CD4-positive, alpha-beta T cell (primary cell): ENCODE measurements at places on chromosomes 12 and 14. TPM values are rescaled to one million over a fixed set of nuclear protein-coding genes. Genes with fewer than 3 reads are reported as not detected.

ESPL1 gene
- 0.20 TPM for total RNA-seq

IQSEC3 gene
- total RNA-seq, result 0.19 TPM

IKZF4 gene
- total RNA-seq, result 2.5 TPM

ADAM21 gene
- total RNA-seq, result not detected

C14orf93 gene
- 8.4 TPM for total RNA-seq

OR6C74 gene
- not detected for total RNA-seq

PTGER2 gene
- 4.8 TPM for total RNA-seq

DNA sequence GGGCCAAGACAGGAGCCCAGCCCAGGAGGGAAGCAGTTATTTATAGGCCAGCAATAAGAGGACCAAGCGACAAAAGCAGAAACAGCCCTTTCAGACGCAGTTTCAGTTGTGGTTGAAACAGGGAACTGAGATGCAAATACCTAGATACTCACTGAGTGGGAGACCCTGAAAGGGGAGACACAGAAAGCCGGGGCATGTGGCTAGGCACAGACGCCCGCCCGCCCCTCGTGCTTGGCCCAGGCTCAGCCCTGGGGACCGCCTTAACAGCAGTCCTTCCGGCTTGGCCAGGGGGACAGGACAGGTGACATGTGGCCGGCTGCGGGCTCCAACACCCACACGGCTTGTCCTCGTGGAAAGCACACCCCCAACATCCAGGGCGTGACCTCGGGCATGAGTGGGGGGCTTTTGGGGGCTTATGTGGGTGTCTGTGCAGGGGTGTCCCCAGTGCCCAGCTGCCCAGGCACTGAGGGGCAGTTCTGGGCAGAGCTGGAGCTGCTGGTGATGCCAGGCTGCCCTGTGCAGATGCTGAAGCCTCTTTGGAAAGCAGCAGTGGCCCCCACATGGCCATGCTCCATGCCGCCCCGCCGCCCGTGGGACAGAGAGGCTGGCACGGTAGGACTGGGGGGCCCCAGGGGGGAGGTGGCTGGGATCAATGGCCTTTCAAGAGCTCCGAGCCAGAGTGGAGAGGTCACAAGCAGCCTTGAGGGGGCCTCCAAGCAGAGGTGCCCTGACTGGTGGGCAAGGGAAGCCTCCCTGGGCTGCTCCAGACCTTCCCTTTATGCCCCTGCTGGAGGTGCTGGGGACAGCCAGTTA lies 2.1 kb downstream of the PLD4 start:
- no peaks in the 10 kb centered on the region for H3K36me3 ChIP-seq
- no peak overlapping the region for H3K27ac ChIP-seq
- H3K4me1 ChIP-seq, result peaks cover 6% of the 10 kb centered on the region
- H3K27me3 ChIP-seq, result no peaks in the 10 kb centered on the region
- no peak for DNase-seq
- H3K4me3 ChIP-seq, result no peak overlapping the region

GRCh38 chr12:51048661-51049251 lies 629 bp downstream of the LETMD1 start:
- H3K4me1 ChIP-seq, result peaks cover 25% of the 10 kb centered on the region
- peak overlapping the region; percentile 91 for H3K4me3 ChIP-seq
- no peaks in the 10 kb centered on the region for H3K27me3 ChIP-seq
- H3K36me3 ChIP-seq, result peaks cover 19% of the 10 kb centered on the region

DNA sequence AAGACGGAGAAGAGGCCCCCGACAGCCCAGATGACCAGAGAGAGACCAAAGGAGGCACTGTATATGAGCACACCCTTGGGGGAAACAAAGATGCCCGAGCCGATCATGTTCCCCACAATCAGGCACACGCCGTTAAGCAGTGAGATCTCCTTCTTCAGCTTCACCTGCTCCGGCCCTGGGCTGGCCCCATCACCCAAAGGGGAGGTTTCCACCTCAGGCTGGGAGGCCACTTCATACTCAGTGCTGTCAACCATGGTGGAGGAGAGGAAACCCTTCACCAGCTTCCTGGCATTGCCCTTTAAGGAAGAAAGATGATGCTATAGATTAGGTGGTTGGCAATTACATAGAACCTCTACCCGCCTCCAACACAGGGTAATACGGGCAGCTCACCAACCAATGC lies 2.1 kb downstream of the SLC7A7 start:
- peaks cover 10% of the 10 kb centered on the region for H3K4me1 ChIP-seq
- no peak for DNase-seq
- H3K4me3 ChIP-seq, result no peak overlapping the region
- no peak overlapping the region for H3K27ac ChIP-seq
- no peaks in the 10 kb centered on the region for H3K36me3 ChIP-seq

DNA sequence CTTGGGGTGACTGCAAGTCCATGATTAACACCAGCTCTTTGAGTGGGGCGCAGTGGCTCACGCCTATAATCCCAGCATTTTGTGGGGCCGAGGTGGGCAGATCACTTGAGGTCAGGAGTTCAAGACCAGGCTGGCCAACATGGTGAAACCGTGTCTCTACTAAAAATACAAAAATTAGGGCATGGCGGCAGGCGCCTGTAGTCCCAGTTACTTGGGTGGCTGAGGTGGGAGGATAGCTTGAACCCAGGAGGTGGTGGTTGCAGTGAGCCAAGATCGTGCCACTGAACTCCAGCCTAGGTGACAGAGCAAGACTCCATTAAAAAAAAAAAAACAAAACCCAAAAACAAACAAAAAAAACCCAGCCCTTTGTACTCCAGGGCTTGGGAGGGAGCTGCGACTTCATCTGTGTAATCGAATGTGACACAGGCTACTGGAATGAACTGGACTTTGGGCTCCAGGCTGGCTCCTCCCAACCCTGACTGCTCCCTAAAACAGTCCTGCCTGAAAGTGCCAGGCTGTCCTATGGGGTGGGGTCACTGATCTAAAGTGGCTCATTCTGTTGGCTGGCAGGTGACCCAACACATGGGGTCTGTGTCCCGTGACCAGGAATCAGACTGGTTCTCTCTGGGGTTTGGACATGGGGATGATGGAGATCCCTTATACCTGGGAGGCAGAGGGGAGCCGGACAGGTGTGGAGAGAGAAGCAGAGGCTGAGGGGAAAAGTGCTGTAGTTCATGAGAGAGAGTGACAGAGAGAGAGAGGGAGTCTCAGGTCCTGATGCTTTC lies 9.3 kb upstream of the C12orf43 start:
- H3K4me1 ChIP-seq, result no peaks in the 10 kb centered on the region
- peaks cover 43% of the 10 kb centered on the region for H3K36me3 ChIP-seq
- no peak overlapping the region for H3K27ac ChIP-seq
- DNase-seq, result no peak
- H3K4me3 ChIP-seq, result no peak overlapping the region

- no peaks in the 10 kb centered on the region for H3K4me1 ChIP-seq
- no peak for DNase-seq
- no peaks in the 10 kb centered on the region for H3K36me3 ChIP-seq
- no peak overlapping the region for H3K4me3 ChIP-seq
- H3K27me3 ChIP-seq, result no peaks in the 10 kb centered on the region
Observed at GRCh38 chr12:19901841-19902240, 462.5 kb downstream of the AEBP2 start.

- H3K4me3 ChIP-seq, result no peak within 1 kb of the TSS
- peaks cover 18% of the 10 kb centered on the region for H3K4me1 ChIP-seq
- peaks cover 72% of the 10 kb centered on the region for H3K27me3 ChIP-seq
- DNase-seq, result no peak
Observed at GRCh38 chr14:73237219-73237785, at the start of gene PAPLN. PAPLN (plus strand) TSS chr14:73237506; CDS start chr14:73239779, 2,273 bp downstream.

GRCh38 chr12:124868252-124869058 lies 4.8 kb upstream of the SCARB1 start:
- H3K4me3 ChIP-seq, result no peak overlapping the region
- H3K36me3 ChIP-seq, result no peaks in the 10 kb centered on the region
- no peaks in the 10 kb centered on the region for H3K27me3 ChIP-seq
- DNase-seq, result no peak

- peaks cover 15% of the 10 kb centered on the region for H3K4me1 ChIP-seq
- no peak overlapping the region for H3K27ac ChIP-seq
- no peak for DNase-seq
- peaks cover 32% of the 10 kb centered on the region for H3K27me3 ChIP-seq
- no peak overlapping the region for H3K4me3 ChIP-seq
- H3K36me3 ChIP-seq, result no peaks in the 10 kb centered on the region
Observed at GRCh38 chr12:130711756-130712155, 4.3 kb downstream of the RIMBP2 start.

- no peak overlapping the region for H3K4me3 ChIP-seq
- H3K36me3 ChIP-seq, result no peaks in the 10 kb centered on the region
- DNase-seq, result no peak
- no peaks in the 10 kb centered on the region for H3K4me1 ChIP-seq
- H3K27me3 ChIP-seq, result no peaks in the 10 kb centered on the region
- H3K27ac ChIP-seq, result no peak overlapping the region
Observed at GRCh38 chr12:80553316-80553715, 109.3 kb downstream of the PTPRQ start.

DNA sequence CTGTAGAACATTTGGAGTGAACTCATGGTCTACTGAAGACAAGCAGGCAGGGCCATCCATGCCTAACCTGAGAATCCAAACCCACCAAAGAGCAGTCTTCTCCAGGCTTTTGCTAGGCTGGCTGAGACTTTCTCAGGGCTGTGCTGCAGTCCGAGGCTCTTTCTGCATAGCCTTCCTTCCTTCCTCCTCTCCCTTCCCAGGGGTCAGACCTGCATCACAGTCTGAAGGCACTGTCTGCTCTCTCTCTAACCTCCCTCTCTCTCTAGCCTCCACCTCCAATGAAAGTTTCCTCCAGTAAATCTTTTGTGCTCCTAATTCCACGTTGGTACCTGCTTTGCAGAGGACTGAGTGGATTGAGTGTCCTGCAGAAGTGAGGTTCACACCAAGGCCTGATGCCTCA lies 6.4 kb upstream of the WSCD2 start:
- DNase-seq, result no peak
- H3K4me3 ChIP-seq, result no peak overlapping the region
- no peak overlapping the region for H3K27ac ChIP-seq
- H3K4me1 ChIP-seq, result no peaks in the 10 kb centered on the region
